ENCODE measurements at places on chromosomes 11 and 22.

- no peak for DNase-seq
These were observed 58.1 kb downstream of the LRP5 start for GRCh38 chr11:68370211-68371111.

GRCh38 chr11:112366777-112367176 lies 106.1 kb upstream of the PLET1 start:
- DNase-seq = no peak

- DNase-seq = peak; percentile 82
These were observed 36.1 kb downstream of the MMP20 start for GRCh38 chr11:102589047-102589459.

- DNase-seq = no peak
These were observed 385.6 kb downstream of the ETS1 start for GRCh38 chr11:128201801-128202200.

DNA sequence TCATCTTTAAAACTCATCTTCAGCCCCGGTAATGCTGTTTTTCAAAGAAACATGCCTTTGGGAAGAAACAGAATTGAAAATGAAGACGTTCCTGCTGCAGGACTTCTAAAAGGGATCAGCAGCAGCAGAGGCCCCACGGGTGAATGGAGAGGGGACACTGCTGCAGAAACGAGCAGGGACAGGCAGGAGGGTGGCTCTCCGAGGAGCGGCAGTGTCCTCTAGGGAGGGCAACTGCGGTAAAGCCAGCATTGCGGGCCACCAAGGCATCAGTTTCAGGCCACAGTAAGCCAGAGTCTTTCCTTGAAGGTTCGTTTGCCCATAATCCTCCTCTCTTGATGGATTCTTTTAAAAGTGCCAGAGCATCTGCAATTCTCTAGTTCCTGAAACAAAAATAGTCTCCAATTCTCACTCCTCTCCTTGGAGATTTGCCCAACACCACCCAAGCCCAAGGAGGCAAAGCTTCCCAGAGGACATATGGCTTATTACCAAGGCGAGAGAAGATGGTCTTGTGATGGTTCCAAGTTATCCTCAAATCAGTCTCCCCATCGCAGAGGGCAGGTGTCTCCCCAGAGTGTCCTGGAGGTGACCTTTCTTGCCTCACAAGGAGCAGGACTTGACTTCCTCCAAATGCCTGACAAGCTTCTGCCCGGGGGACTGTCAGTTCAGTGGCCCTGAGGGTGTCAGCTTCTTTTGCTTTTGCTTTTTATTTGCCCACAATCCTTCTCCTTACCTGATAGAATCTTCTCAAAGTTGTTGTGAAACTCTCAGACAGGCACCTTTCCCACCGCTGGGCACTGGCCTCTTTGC lies 341.1 kb upstream of the B3GAT1 start:
- no peak for DNase-seq

GRCh38 chr11:102111011-102111786 lies 952 bp downstream of the YAP1 start:
- no peak for DNase-seq

GRCh38 chr11:11981364-11981763 lies 27.1 kb downstream of the DKK3 start:
- DNase-seq = no peak

- DNase-seq = peak; percentile 25
These were observed 15.1 kb downstream of the PITPNB start for GRCh38 chr22:27903805-27904473.

DNA sequence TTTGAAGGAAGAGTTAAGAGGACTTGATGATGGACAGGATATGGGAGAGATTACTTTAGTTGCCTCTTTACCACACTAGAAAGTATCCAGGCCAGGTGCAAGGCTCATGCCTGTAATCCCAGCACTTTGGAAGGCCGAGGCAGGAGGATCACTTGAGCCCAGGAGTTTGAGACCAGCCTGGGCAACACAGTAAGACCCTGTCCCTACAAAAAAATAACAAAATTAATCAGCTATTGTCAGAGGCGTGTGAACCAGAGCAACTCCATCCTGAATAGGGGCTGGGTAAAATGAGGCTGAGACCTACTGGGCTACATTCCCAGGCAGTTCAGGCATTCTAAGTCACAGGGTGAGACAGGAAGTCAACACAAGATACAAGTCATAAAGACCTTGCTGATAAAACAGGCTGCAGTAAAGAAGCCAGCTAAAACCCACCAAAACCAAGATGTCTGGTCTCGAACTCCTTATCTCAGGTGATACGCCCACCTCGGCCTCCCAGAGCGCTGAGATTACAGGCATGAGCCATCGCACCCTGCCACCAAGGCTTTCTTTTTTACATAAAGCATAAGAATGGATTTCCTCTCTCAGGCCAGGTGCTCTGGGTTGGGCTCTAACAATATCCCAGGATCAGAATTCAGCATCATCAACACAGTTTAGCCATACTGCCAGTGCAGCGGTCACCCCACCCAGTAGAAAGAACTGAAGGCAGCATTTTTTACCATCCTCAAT lies 17.8 kb downstream of the PI4KA start:
- DNase-seq = no peak
